ENCODE measurements at places on chromosomes 7 and 10.

DNA sequence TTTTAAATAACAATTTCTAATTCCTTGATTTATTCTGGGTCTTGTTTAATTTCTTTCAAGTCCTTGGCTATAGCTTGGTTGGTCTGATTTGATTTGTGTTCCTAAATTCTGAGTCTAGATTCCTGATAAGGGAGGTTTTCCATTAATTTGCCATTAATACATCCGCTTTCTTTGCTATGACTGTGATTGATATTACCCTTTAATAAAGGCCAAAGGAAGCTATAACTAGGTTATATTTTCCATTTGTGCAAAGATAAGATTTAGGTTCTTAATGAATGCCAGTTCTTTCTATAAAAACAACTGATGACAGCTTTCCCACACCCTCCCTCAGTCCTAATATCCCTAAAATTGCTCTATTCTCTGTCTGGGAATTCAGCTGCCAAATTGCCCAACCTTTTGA, 28.2 kb downstream of the NDUFB2 start:
- DNase-seq, result no peak

DNA sequence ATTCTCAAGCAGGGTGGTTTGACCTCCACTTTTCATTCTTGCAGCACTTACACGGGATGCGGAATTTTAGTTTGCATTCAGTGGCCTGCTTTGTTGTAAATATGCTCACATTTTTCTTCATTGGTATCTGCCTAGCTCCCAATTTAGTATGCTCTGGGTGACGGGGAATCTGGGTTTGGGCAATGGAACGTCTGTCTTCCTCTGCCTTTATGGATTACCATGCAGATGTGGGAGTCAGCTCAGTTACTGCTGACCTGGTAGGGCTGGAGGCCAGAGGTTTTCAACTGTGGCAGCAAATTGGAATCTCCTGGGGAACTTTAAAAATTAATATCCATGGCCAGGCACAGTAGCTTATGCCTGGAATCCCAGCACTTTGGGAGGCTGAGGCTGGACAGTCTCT, 161.6 kb downstream of the CAMK1D start:
- no peak for DNase-seq

- DNase-seq, result no peak
Observed at GRCh38 chr7:18086165-18087025, 58.7 kb upstream of the PRPS1L1 start.

- no peak for DNase-seq
Observed at GRCh38 chr10:89535171-89536012, at the start of gene SLC16A12. SLC16A12 (minus strand) TSS chr10:89535594; CDS start chr10:89462578, 73,016 bp downstream.

- no peak for DNase-seq
Observed at GRCh38 chr10:46092524-46093081, 46.5 kb upstream of the MSMB start.

DNA sequence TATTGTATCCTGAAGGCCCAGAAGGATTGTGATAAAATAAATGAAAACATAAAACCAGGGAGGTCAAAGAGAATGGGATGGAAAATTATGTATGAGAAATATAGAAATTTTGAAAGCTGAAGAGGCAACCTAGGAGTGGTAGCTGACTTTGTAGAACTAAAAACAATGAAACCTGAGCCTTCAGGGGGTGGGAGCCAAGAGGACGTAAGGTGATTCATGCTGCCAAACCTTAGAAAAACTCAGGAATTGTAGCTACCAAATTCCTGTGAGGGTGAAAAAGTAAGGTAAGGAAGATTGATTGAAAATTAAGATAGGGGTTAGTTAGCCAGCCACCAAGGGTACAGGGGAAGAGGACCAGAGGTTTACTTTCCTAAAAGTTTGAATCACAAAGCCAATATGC, 213.2 kb downstream of the KCND2 start:
- DNase-seq, result no peak

DNA sequence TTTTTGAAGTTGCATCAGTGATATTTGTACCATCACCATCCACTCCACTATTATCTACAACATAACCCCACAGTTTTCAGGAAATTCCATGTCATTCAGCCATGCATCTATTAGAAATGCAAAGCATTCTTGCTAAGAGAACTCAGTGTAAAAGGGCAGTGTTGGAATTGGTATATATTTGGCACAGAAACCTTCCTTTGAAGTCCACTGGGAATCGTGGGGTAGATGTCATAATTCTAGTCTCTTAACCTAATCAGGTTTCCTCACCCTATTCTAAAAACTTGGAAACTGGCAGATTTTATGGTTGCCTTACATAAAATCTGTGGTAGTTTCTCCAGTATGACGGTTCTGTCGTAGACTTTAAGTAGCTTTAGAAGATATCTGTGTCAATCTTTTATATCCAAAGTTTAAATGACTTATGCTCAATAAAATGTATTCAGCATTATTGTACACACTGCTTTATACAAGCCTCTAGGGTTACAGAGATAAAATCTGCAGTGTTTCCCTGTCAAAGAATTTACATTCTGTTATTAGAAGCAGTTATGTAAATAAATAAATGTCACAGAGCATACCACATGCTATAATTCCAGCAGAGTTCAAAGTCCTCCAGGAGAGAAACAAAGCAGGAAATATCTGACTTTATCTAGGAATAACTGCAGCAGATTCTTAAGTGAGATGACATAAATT, 704.4 kb upstream of the CELF2 start:
- DNase-seq, result no peak

DNA sequence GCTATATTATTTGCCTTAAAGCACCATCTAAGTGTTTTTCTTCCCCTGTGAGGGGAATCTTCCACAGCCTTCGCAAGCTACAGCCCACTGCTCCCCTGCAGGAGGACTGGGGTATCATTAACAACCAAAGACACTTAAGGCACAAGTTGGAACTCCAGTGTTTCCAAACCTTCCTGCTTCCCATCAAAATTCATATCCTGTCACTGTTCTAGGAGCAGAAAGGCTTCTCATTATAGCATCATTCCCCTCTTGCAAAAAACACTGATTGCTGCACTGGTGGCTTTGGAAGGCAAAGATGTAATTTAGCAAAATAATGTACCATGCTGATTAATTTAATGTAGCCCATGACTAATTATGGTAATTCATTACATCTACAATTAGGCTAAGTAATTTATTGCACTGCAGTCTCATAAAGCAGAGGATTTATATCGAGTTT, 207.2 kb downstream of the SKAP2 start:
- DNase-seq, result no peak

- DNase-seq, result no peak
Observed at GRCh38 chr7:3082831-3083230, 39.2 kb upstream of the CARD11 start.

GRCh38 chr10:71128311-71128980, 83.9 kb upstream of the UNC5B start:
- DNase-seq, result no peak

GRCh38 chr7:110544194-110544593, 546.7 kb upstream of the LRRN3 start:
- no peak for DNase-seq

- no peak for DNase-seq
Observed at GRCh38 chr10:26706206-26706605, 8.7 kb downstream of the PDSS1 start.

- no peak for DNase-seq
Observed at GRCh38 chr10:31804352-31804810, 124.2 kb downstream of the ARHGAP12 start.

DNA sequence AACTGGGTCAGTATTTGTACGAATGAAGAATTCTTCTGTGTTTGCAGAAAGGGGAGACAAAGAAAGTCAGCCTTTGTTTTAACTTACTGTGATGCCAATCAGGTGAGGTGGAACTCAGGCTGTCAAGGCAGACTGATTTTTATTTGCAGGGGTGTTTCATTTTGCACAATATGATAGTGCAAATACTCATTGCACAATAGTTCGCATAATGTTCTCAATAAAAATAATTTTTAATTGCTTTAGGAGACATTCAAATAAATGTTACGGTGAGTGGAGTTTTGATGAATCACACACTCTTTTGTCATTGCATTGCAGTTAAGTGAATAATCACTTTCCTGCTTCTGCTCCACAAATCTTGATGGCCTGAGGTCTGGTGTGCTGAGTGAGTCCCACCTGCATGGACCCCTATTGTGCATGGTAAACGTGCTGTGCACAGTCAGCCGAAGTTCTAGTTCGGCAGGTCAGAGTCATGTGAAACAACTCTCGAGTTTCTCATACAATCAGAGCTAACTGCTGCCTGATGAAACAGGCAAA, 141.3 kb upstream of the FZD8 start:
- no peak for DNase-seq

DNA sequence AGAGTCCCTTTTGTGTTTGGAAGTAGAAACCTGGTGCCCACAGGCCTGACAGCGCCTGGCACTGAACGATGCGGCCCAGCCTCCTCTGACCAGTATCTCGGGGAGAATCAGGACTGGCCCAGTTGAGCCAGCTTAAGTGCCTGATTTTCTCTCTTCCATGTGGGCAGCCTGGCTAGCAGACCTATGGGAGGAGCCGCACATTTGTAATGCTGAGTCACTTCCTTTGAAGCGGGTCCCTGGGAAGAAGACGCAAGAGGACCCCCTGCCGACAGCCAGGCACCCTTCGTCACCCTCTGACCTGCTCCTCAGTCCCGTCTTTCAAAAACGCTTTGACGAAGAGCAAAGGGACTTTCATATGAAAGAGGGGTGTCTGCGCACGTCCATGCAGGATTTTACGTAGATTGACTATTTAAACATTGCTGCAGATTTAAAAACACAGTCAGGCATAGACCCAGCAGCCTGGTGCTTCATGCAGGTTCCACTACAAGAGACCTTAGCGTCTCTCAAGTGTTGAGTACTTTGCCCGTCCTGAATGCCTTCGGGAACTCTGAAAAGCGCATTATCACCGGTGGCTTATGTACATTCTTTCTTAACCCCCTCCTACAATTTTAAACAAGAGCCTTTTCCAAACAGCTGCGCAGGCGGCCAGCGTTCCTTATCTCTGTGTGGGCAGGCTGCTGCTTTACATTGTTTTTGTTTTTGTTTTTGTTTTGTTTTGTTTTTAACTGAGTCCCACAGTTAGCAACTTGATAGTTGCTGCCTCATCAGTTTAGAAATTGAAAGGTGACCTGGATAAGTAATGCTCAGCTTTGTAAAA, 36.5 kb upstream of the AP5Z1 start:
- no peak for DNase-seq

GRCh38 chr10:3438606-3439005, 266.0 kb upstream of the PITRM1 start:
- no peak for DNase-seq

DNA sequence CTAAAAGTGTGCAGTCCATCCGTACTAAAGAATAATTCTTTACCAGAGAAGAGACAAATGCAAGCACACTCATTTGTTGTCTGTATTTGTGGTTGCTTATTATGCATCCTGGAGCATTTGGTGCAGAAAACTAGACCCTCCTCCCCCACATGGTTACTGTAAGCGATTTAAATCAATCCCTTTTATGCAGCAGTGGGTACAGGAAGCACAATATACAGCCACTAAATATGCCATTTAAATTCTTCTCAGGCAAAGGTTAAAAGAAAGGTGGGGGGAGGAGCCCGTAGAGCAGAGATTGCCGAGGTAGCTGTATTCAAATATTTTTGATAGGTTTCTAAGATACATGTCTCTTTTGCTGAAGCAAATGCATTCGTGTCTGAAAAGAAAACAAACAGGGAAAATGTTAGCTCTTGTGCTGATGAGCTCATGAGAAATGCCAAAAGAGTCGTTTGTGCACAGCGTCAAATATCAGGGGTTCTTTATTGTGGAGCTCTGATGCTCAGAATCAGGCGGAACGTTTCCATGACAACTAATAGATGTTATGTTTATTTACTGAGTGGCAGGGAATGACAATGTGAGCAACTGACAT, 131.3 kb upstream of the NPVF start:
- DNase-seq, result no peak

GRCh38 chr10:71431239-71432100, 34.8 kb downstream of the CDH23 start:
- DNase-seq, result no peak

DNA sequence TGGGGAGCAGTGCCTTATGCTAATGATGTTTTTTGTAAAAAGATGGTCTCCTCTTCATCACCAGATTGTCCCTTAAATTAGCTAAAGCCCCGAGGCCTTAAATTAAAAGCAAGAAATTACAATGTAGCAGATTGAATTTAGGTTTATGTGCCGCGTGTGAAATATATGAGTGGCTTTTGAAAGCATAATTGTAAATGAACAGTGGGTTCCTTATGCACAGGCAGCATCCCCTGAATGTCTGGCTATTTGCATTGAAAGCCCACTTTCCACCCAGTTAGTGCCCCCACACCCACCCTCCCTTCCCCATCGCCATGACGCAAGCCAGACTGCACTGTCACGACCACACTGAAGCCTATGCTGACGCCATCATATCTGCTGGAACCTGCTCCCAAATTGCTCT, 62.4 kb upstream of the SORCS3 start:
- no peak for DNase-seq

DNA sequence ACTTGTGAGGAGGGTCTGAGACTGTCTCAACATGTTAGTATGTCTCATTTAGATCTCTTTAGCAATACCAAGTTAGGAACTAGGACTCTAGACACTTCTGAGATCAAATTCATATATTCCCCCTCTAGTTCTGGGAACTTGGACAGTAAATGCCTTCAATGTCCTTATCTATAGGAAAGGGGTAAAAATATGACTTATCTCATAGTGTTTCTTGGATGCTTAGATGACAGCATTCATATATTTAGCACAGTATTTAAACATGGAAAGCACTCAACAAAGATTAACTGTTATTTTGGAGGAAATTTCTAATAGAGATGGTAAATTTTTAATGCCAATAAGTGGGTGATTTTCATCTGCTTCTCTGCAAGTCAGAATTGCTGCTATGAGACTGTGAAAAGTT, 154.6 kb downstream of the CTNNA3 start:
- no peak for DNase-seq

DNA sequence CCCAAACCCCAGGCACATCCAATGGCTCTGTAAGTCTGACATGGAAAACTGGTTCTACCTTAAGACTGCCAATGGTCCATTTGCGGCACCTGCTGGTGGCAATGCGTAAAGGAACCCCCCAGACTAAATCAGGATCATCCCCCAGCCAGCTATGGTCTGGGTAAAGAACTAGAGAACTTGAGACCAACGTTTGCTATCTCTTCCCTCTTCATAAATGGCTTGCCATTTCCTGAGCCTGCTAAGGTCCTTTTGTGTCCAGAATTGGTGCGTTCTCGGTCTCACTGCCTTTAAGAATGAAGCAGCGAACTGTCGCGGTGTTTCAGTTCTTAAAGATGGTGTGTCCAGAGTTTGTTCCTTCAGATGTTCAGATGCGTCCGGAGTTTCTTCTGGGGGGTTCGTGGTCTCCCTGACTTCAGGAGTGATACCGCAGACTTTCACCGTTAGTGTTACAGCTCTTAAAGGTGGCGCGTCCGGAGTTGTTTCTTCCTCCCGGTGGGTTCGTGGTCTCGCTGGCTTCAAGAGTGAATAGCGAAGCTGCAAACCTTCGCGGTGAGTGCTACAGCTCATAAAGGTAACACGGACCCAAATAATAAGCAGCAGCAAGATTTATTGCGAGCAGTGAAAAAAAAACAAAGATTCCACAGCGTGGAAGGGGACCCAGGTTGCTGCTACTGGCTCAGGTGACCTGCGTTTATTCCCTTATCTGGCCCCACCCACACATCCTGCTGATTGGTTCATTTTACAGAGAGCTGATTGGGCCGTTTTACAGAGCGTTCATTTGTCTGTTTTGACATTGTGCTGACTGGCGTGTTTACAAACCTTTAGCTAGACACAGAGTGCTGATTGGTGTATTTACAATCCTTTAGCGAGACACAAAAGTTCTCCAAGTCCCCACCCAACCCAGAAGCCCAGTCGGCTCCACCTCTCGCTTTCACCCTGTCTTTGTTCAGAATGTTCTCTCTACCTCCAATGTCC, 95.4 kb downstream of the ELMO1 start:
- DNase-seq, result peak; percentile 39
